Naive B cell (primary cell): ENCODE measurements at places on chromosomes 2 and 18. TPM values are rescaled to one million over a fixed set of nuclear protein-coding genes. Genes with fewer than 3 reads are reported as not detected.

DNA sequence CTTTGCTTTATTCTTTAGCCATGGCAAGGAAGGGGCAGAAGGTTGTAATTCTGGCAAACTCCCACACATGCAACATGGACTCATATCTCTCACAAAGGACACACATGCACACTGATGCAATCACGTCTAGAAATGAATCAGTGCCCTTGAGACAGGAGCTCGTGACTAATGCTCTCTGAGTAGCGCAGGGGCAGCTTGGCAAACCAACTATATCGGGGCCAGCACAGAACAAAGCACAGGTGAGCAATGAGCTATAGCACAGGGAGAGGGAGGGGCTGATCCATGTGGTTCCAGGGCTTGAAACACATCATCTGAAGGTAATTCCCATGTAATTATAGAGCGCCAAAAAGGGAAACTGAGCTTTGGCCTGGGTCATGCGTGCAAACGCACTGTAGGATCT is 165.2 kb upstream of the KLF7 start:
- no peak for DNase-seq

The LONRF2 gene
- not detected for polyA plus RNA-seq

The ASTL gene
- polyA plus RNA-seq: not detected

The FOXI3 gene
- not detected for polyA plus RNA-seq

- DNase-seq: no peak
Observed at GRCh38 chr2:16709769-16710168, 44.1 kb upstream of the CYRIA start.

GRCh38 chr18:79850731-79851130 is 53.0 kb downstream of the KCNG2 start:
- no peak for DNase-seq
